ENCODE measurements at places on chromosomes 2 and 18.

DNA sequence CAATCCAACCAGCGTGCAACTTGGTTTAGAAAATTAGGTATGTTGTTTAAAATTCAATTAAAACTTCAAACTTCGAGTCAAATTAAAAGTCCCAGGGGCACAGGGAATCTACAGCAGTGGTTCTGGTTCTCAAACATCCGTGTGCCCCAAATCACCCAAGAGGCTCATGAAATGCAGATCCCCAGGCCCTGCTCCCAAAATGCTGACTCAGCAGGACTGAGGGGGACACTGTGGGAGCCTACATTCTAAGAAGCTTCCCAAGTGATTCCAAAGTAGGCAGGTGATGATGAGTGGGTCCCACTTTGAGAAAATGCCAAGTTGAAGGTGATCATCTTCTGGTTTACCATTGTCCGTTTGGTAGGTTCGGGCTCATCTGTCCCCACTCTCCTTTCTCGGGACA lies 82.3 kb downstream of the GALNT14 start:
- no peak for DNase-seq

GRCh38 chr2:241188361-241189092 lies at the start of gene ANO7:
Gene ANO7, plus strand, starts transcription at chr2:241188677. Its CDS starts 1,387 bp downstream, at chr2:241190064.
- no peak for DNase-seq

GRCh38 chr2:54015798-54016699 lies 45.3 kb upstream of the PSME4 start:
- DNase-seq: no peak

- no peak for DNase-seq
These were observed 205.0 kb downstream of the UBE2E3 start for GRCh38 chr2:181185421-181185820.

DNA sequence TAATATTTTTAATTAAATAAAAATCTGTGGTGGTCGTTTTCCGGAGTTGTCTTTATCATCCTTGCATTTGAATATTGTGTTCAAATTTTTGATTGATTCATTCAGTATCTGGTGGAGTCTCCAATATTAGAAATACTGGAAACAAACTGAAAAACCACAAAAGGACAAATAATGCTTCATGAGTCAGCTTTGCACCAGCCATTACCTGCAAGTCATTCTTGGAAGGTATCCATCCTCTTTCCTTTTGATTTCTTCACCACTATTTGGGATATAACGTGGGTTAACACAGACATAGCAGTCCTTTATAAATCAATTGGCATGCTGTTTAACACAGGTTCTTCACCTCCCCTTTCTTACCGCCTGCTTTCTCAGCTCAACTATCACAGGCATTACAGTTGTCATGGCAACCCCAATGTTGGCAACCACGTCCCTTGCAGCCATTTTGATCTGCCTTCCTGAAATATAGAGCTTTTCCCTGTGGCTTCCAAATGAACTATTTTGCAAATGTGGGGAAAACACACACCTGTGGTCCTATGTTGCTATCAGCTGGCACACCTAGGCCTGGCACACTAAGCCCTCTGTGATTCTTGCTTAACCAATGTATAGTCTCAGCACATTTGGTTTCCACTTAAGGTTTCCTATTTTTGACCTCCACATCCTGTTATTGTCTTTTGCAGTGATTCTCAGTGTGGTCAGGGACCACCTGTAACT lies 6.5 kb downstream of the CTLA4 start:
- no peak for DNase-seq

GRCh38 chr2:199984755-199985154 lies 29.4 kb downstream of the MAIP1 start:
- no peak for DNase-seq

DNA sequence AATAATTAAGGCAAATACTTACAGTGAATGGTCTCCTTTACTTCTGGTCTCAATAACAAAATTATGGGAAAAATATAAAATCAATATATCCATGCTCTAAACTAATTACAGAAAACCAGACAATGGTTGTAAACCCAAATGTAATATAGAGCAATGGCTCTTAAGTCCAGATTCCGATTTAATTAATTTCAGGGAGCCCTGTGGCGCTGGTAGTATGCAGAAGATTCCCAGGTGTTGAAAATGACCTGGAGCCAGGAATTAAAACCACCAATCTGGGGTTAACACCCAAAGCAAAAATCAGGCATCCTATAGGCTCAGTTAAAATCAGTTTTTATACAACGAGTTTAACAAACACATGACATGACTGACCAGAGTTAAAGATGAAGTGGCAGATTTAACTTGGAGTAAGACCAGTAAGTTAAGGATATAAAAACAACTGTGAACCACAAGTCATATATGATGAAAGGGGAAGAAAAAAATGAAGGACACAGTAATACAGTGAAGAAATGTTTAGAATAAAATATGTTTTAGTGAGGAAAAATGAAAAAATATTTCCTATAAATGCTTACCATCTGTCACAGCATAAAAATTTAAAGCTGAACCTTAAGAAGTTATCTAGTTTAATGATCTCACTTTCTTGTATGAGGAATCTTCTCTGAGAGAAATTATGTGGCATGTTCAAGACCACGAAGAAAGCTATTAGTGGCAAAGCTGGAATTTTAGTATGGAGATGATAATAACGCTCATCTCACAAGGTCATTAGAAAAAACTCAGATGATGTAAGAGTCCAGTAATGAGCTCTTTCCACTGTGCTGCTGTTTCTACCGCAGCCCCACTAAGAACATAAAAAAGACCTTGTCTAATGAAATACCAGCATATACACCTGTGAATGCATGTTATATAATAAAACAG lies 45.8 kb upstream of the FLACC1 start:
- no peak for DNase-seq

DNA sequence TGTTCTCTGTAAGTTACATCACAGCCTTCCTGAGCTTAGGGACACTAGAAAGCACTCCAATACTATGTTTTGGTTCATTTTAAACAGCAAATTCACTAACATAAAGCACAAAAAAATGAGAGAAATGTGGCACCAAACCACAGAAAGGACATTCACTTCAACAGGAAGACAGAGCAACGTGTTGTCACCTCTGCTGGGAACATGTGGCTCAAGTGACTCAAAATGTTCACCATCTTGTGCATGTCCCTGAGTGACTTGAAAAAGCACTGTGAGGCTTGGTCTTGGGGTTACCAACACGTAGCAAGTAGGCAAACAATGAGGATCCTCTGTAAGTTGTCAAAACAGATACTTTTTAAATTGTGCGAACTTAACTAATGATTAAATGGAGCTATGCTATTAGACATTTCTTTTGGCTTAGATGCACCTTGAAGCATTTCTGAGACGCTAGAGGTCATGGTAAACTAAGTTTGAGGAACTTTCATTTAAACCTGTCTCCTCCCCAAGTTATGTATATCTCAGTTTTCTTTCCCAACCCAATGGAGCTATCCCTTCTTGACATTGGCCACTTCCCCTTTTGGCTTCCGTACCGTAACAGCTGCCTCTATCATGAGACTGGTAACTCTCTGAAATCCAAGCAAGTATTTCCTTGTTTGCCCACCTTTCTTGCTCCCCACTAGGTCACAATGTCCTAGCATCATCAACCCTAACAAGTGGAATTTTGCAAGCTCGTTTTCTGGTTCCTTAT lies 14.0 kb upstream of the ST6GAL2 start:
- no peak for DNase-seq

DNA sequence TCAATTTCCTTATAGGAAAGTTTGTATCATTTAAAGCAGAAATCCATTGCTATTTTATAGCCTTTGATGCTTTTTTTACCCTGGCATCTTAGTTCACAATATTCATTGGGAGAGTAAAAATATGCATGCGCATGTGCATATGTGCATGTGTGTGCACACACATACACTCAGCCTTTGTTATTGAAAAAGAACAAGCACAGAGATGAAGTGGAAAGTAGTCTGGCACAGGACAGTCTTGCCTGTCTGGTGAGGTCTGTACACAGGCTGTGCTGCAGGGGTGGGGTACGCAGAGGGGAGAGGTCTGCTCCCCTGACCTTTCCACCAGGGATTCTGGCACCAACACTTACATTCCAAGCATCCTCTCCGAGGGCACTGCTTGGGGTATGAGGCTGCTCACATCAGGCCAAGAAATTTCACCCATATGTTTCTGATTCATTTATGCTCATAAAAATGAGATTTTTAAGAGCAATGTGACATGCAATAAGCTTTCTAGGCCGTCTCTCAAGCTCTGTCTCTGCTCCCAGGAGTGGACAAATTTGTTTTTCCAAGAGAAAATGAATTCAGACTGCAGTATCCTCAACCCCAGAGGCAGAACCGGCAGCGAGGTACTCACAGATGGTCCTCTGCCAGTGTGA lies 237.2 kb downstream of the INSIG2 start:
- DNase-seq: no peak

- DNase-seq: no peak
These were observed 329.5 kb upstream of the SYT4 start for GRCh38 chr18:43606795-43607194.

DNA sequence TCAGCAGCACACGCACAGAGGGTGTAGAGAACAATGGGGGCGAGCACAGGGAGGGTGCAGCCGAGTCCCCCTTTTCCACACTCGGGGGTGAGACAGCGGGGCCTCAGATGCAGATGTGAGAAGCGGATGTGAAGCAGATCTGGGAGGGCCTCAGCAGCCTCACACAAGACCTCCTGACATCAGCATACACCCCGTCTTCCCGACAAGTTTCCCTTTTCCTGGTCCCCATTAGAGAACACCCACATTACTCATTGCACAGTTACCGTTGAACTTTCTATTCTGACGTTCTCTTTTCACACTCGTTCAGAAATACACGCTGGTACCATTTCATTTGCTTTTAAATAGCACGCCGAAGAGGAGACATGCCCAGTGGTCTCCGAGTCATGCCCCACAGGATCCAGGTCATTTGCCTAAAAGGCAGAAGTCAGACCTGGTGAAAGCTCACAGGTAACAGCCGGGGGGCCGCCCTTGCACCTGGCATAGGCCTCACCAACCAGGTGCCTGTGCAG lies 129.5 kb upstream of the ID2 start:
- DNase-seq: no peak

GRCh38 chr18:76275727-76276313 lies 219.2 kb downstream of the ZNF516 start:
- DNase-seq: no peak

- DNase-seq: no peak
These were observed 152.9 kb downstream of the SMAD7 start for GRCh38 chr18:48797841-48798255.

DNA sequence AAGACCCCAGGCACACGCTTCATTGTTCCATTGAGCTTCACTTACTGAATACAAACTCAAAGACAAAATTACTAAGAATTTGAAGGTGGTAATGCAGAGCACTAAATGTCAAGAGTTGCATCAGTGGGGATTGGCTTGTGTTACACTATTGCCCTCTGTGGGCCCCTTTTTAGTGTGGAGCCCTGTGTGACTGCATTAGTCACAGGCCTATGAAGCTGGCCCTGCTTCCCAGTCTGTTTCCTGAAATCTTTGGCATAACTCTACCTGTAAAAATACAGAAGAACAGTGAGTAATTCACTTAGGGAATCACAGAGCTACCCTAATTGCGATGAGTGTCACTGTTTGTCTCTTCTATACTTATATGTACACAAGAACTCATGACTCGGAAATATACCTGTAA lies 40.0 kb upstream of the STPG4 start:
- no peak for DNase-seq

DNA sequence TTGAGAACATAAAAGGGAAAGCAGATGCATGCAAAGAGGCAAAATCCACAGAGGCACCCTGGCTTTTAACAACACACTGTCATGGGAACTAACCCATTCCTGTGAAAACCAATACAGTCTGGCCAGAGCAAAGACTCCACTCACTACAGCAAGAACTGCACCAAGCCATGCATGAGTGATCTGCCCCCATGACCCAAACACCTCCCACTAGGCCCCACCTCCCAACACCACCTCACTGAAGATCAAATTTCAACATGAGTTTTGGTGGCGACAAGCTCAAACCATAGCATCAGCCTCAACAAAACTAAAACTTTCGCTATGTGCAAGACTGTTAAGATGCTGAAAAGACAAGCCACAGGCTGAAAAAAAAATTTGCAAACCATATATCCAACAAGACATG lies 162.8 kb downstream of the SMAD2 start:
- no peak for DNase-seq

DNA sequence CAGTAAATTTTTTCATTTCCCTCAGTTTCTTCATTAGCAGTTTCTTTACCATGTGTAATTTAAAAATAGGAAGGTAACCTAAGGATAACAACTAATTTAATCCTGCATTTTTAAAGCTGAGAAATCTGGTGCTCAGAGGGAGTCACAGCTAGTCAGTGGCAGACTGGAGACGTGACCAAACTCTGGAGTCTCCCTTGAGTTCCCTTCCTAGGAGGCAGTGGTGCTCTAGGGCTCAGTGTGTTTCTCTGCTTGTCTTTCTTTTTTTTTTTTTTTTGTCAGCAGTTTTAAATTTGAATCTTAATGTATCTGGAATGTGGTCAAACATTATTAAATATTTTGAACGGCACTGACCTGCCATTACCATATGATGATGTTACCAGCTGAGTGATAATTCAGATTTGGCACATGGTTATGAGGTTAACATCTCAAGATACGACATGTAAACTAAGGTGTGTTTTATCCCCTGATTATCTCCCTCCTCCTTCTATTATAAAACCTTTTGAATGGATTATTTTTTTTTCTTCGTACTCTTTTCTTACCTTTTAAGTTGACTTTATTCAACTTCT lies 226.2 kb downstream of the GALNT13 start:
- DNase-seq: no peak

DNA sequence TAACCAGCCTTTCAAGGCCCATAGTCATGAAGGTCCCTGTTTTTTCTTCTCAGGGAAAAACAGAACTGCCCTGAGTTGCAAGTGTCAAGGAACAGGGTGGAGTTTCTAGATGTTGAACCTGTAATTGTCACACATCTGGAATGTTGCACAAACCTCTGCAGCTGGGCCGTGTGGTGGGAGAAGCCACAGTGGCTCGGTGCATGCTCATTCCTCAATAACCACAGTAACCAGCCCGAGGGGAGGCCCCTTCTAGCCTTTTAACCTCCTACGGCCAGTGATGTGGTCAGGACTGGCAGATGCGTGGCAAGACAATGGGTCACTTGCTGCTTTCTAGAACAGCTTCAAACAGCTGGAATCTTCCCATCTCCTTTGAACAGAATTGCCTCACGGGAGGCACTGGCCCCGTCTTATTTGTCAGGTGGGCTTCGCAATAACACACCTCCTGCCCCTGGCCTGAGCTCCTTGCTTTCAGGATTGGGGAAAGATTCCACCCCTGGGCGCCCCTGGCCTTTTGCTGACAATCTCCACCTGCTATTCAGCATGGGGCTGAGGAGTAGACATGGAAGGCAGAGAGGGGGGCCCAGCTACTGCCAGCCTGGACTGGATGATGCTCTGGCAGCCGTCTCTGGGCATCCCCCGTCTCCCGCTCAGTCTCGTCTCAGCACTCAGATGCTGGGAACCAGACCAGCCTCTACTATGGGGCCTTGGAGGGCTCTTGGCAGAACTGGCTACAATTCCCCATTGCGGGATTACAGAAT lies 102.9 kb downstream of the KLHL29 start:
- DNase-seq: no peak

DNA sequence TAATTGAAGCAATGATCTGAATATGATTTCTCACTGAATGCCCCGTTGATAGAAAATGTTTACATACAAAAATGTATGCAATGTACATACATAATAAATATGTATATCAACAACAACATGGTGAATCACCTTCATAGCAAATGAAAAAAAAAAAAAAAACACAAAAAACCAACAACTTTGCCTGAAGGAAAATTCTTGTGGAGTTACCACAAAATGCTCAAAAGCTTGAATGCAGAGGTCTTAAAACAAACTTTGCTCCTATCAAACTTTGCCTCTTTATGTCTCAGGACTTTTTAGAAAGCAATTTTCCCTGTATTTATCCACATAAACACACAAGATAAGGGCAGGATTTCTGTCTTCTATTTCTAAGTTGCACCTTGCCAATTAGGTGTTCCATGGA lies 92.9 kb upstream of the SIX2 start:
- no peak for DNase-seq

GRCh38 chr2:236083934-236084333 lies 84.3 kb downstream of the GBX2 start:
- DNase-seq: no peak

All from CD4-positive, alpha-beta T cell treated with Interleukin-17A for 4 hours (primary cell).